ENCODE measurements at places on chromosomes 13 and 19. TPM values are rescaled to one million over a fixed set of nuclear protein-coding genes. Genes with fewer than 3 reads are reported as not detected.

DNA sequence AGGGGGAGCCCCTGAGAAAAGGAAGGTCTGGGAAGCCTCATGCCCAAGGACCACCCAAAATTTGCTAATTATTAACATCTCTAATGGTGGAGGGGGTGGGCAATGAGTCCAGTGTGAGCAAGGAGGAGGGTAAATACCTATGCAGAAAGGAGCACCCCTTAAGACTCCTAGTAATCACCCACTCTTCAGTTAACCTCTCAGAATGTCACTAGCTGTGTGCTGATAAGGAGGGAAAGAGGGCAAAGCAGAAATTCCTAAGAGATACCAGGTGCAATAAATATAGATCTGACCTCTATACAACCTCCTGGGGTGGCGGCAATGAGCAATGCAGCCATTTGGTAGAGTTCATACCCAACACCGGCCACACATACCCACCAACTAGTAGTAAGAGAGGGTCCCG, 12.7 kb upstream of the DPY19L3 start:
- no peak for DNase-seq

- DNase-seq = no peak
These were observed 24.6 kb upstream of the CCDC124 start for GRCh38 chr19:17908244-17908643.

GRCh38 chr13:101875717-101876393, 423.4 kb downstream of the ITGBL1 start:
- DNase-seq = no peak

DNA sequence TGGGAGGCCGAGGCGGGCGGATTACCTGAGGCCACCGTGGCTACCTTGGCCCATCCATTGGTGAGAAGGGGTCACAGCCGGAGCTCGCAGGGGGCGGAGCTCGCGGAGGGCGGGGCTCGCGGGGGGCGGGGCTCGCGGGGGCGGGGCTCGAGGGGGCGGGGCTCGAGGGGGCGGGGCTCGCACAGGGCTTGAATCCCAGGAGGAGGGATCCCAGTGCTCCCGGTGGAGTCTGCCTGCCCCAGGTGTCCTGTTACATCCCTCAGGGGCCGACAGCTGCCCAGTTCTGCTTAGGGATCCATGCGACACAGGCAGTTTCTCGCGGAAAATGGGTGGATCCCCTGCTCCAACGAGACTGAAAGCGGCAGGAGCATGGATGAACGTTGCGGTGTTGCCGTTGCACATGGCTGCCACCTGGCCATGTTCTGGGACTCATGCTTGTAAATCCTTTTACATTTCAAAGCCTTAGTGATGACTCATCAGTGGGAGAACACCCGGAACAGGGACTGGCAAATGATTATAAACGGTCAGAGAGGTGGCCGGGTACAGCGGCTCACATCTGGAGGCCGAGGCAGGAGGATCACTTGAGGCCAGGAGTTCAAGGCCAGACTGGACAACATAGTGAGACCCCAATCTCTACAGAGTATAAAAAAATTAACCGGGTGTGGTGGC, 25.1 kb downstream of the TMPRSS9 start:
- DNase-seq = no peak

DNA sequence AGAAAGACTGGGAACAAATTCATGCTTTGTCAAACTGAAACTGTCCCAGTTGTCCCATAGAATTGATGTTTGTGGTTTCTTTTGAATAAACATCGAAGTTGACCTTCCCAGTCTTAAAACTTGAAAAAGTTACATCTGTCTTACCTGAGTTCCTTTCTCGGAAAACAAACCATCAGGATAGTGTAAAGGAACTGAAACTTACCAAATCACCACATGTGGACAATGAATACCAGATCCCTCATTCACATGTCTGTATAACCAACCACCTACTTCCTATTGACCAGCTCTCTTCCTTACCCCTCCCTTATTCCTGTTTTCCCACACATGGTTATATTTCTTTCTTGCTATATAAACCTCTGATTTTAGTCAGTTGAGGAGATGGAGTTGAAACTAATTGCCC, 791.7 kb upstream of the PCDH20 start:
- DNase-seq = no peak

- DNase-seq = peak; percentile 34
These were observed 12.9 kb downstream of the N4BP2L1 start for GRCh38 chr13:32415019-32415418.

DNA sequence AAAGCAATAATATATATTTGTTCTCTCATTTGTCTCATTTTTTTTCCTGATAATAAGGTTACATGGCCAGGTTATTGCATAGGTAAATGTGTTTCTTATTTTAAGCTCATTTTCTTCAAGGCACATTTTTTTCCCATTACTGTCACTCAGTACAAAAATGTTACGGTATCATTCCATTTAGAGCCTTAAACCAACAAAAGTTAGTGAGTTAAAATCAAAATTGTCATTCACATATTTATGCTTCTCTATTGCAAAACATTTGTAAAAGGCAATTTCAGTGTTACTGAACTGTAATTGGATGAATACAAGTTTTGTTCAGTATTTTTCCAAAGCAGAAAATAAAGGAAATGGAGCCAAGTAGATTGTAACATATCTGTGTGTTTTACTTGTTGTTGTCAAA, 117.6 kb upstream of the MAB21L1 start:
- no peak for DNase-seq

GRCh38 chr13:59978862-59979261, 184.9 kb downstream of the DIAPH3 start:
- DNase-seq = no peak

DNA sequence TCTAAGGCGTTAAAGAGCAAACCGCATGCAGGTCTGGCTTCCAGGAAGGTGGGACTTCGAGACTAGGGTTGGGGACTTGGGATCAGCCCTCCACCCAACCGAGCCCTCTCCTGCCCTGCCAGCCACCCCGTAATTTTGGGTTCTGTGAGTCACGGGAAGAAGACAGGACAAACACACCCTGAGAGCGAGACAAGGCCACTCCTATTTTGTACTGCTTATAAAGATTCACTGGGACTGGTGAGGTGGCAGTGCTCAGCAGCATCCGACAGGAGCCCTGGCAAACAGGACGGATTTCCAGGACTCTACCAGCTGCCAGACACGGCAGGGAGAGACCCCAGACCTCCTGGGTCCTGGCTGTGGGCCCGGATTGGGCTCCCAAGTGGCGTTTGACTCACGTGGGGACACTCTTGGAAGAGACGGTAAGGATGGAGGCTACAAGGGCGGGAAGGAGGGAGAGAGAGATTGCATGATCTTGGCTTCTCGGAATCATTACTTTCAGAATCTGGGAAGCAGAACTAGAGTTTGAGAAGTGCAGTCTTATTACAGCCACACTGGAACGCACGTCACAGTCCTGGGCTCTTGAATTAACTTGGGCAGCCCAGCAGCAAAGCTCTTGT, at the start of gene C5AR2:
Gene C5AR2 (plus strand): TSS at position 245 of the 617 bp plus-strand sequence. CDS start 8,625 bp downstream, outside the sequence.
- DNase-seq = no peak

Gene NCR1
- total RNA-seq = not detected

Gene ZNF221
- 3.9 TPM for total RNA-seq

Gene SMIM7
- total RNA-seq = 30.8 TPM

Gene SPRED3
- total RNA-seq = 0.16 TPM

Gene PSG5
- not detected for total RNA-seq

Gene KCNC3
- total RNA-seq = 1.7 TPM

Gene FSTL3
- 37.1 TPM for total RNA-seq
